Activated T-helper 1 cell treated with anti-CD3 and anti-CD28 coated beads, Interleukin-12 subunit alpha, Interleukin-12 subunit beta, Interleukin-2, Interleukin-4 antibody, amounts not matched to agents 30 ng/mL and 10 ng/mL and 1 ng/mL, durations not matched to agents 14 hours and 24 hours and 36 hours (primary cell): ENCODE measurements at places on chromosomes 12 and 14. TPM values are rescaled to one million over a fixed set of nuclear protein-coding genes. Genes with fewer than 3 reads are reported as not detected.

The UNC79 gene
- 0.02 and 0.03 TPM in 2 replicates for total RNA-seq

The GLIPR1L1 gene
- total RNA-seq = not detected in 2 replicates

The GPR132 gene
- 24.6 and 24.9 TPM in 2 replicates for total RNA-seq

The HOTAIR gene
- not detected in 2 replicates for total RNA-seq

The PPFIA2 gene
- not detected in 2 replicates for total RNA-seq

The TRMT61A gene
- 23.4 and 23.7 TPM in 2 replicates for total RNA-seq

The FOXM1 gene
- total RNA-seq = 72.6 and 75.9 TPM in 2 replicates

- no peak overlapping the region for H3K4me3 ChIP-seq
- no peak for DNase-seq
- no peaks in the 10 kb centered on the region for H3K36me3 ChIP-seq
- no peak overlapping the region for H3K27ac ChIP-seq
- no peaks in the 10 kb centered on the region for H3K27me3 ChIP-seq
- H3K4me1 ChIP-seq = no peaks in the 10 kb centered on the region
Measured at GRCh38 chr14:53536446-53536845, 383.3 kb upstream of the DDHD1 start.

DNA sequence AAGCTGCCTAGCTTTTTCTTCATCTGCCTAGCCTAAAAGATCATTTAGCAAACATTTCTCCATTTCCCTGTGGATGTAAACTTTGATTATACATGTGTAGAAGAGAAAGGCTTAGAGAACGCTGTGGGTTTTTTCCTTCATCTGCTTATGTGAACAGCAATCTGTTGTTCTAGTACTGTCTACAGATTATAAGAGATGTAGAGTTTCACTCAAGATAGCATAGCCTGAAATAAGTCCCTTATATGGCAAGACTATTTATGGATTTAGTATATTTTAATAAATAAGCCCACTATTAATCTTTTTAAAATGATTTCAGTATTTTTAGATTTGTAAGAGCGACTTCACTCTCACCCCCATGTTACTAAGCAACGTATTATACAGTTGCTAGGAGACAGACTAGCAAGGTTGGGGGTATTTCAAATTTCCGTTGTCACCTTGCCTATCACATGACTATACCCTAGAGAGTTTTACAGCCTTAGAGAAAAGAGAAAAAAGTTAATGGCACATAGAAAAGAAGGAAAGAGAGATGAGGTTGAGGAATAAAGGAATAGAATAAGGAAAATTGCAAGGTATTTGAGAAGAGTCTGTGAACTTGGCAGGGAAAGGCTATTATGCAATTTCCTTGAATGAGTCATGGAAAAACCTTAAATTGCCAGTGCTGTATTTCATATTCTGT lies 12.2 kb upstream of the TUBA1A start:
- H3K27me3 ChIP-seq = peaks cover 8% of the 10 kb centered on the region
- peak overlapping the region; percentile 9 for H3K27ac ChIP-seq
- peaks cover 13% of the 10 kb centered on the region for H3K4me1 ChIP-seq
- H3K36me3 ChIP-seq = no peaks in the 10 kb centered on the region

GRCh38 chr14:78967111-78967809 lies 797.1 kb downstream of the NRXN3 start:
- no peaks in the 10 kb centered on the region for H3K36me3 ChIP-seq
- DNase-seq = no peak
- peaks cover 2% of the 10 kb centered on the region for H3K27me3 ChIP-seq
- no peaks in the 10 kb centered on the region for H3K4me1 ChIP-seq
- H3K27ac ChIP-seq = no peak overlapping the region

- H3K27me3 ChIP-seq = peaks cover 2% of the 10 kb centered on the region
- no peak overlapping the region for H3K4me3 ChIP-seq
- no peak for DNase-seq
- H3K36me3 ChIP-seq = peaks cover 2% of the 10 kb centered on the region
Measured at GRCh38 chr12:103820361-103820760, 20.7 kb downstream of the NT5DC3 start.

- no peak overlapping the region for H3K4me3 ChIP-seq
- H3K36me3 ChIP-seq = peaks cover 14% of the 10 kb centered on the region
- DNase-seq = no peak
- H3K27ac ChIP-seq = peak overlapping the region; percentile 66
Measured at GRCh38 chr12:123034022-123034541, 53.6 kb downstream of the ARL6IP4 start.

DNA sequence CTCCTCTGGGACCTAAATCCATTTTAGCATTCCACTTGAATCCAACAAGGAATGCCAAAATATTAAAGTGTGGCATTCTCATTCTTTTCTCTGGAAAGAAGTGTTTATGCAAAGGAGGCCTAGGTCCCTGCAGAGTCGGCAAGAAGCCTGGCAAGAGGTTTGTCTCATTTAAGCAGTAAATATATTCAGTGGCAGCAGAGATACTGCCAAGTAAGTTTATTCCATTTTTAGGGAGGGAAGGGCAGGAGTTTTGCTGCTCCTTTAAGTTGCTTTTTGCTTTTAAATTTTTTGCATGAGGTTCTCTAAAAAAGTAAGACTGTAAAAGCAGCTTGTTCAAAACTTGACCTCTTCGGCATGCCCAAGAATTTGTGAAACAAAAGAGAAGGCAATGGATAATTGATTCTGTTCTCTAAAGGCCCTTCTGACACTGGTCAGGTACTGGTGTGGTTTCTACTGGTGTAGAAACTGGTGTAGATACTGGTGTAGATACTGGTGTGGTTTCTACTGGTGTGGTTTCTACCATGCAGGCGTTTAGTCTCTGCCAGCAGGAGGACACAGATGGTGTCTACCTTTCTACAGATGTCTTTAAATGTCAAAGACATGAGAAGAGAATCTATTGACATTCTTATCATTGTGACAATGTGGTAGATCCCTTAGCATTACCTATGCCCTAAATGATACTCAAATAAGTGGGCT lies 107.3 kb downstream of the SAMD4A start:
- no peak overlapping the region for H3K27ac ChIP-seq
- peaks cover 40% of the 10 kb centered on the region for H3K4me1 ChIP-seq
- peaks cover 55% of the 10 kb centered on the region for H3K27me3 ChIP-seq
- peaks cover 3% of the 10 kb centered on the region for H3K36me3 ChIP-seq

DNA sequence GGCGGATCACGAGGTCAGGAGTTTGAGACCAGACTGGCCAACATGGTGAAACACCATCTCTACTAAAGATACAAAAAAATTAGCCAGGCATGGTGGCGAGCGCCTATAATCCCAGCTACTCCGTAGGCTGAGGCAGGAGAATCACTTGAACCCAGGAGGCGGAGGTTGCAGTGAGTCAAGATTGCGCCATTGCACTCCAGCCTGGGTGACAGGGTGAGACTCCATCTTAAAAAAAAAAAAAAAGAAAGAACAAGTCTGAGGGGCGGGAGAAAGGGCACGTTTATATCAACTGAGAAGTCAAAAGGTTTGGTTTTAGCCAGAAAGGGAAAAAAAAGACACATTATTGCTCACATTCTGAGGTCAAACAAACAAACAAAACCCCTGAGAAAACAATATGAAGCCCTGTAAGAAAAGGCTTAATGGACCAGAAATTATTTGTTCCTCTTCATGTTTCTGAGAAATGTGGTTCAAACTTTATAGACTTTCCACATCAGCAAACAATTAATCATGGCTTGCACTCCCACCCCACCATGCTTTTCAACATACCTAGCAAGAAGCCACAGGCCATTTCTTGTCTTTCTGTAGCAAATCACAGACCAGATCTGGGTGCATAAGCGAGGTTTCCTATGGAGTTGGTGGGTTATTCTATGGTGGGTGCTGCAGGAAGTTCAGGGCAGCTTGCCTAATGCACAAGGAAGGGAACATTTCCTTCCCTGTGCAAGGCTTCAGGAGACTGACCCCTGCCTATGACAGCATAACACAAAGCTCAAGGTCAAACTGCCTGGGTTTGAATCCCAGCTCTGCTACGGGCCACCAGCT lies 80.1 kb downstream of the SSPN start:
- no peak overlapping the region for H3K4me3 ChIP-seq
- peaks cover 20% of the 10 kb centered on the region for H3K4me1 ChIP-seq
- DNase-seq = no peak

DNA sequence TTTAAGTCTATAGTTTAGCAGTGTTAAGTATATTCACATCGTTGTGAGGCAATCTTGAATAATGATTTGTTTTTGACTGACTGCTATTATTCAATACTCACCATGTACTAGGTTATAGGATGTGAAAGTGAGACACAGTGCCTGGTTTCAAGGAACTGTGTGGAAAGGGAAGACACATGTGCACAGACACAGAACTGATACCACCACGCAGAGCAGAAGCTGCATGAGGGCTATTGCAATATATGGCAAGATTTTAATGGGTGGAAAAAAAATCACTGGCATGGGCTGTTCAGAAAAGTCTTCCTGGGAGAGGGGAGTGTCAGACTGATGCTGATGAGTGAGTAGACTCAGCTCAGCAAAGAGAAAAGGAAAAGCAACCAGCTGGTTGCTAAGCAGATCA lies 10.4 kb downstream of the SLC7A8 start:
- no peak overlapping the region for H3K27ac ChIP-seq
- H3K36me3 ChIP-seq = no peaks in the 10 kb centered on the region
- DNase-seq = no peak
- H3K4me3 ChIP-seq = no peak overlapping the region
- peaks cover 18% of the 10 kb centered on the region for H3K27me3 ChIP-seq

- peak; percentile 39 for DNase-seq
- no peaks in the 10 kb centered on the region for H3K27me3 ChIP-seq
- peaks cover 28% of the 10 kb centered on the region for H3K36me3 ChIP-seq
- H3K27ac ChIP-seq = peak overlapping the region; percentile 94
Measured at GRCh38 chr12:753611-754472, 1.5 kb downstream of the WNK1 start.

DNA sequence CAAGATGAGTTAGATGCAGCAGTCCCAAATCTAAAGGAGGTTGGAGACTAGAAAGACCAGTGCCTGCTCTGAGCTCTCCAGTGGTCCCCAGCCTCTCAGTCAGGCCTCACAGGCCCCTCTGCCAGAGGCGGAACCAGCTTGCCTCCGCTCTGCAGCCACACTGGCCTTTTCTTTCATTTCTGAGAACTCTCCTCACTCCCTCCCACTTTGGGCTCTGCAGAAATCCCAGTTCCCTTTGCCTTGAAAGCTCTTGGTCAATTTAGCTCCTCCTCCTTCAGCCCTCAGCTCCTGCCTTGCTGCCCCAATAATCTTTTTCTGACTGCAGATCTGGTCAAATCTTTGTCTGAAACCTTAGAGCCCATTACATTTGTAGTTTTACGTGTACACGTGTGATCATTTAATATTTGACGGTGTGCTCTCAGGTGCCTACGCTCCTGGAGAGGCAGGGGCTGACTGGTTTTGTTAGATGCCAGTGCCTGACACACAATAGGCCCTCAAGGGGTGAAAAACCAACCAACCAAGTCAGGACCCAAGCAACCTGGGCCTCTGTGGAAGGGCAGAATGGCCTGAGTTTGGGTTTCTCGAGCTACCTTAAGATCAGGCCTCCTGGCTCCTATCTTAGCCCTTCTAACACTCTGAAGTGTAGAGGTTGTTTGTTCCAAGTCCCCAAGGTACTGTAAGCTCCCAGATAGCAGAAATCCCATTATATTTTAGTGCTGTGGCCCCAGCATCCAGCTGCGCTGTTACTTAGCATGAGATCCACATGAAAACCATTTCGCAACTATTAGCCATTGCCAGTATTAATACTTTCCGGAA lies 1.1 kb upstream of the NUDT4 start:
- peaks cover 47% of the 10 kb centered on the region for H3K4me1 ChIP-seq
- H3K27me3 ChIP-seq = peaks cover 2% of the 10 kb centered on the region
- DNase-seq = no peak
- peak overlapping the region; percentile 40 for H3K4me3 ChIP-seq

GRCh38 chr12:124949779-124950728 lies 35.6 kb upstream of the UBC start:
- H3K27me3 ChIP-seq = no peaks in the 10 kb centered on the region
- no peak for DNase-seq
- no peak overlapping the region for H3K27ac ChIP-seq
- H3K36me3 ChIP-seq = peaks cover 27% of the 10 kb centered on the region
- no peak overlapping the region for H3K4me3 ChIP-seq
- H3K4me1 ChIP-seq = no peaks in the 10 kb centered on the region

- no peak for DNase-seq
- H3K27me3 ChIP-seq = no peaks in the 10 kb centered on the region
- H3K4me3 ChIP-seq = no peak overlapping the region
- peaks cover 66% of the 10 kb centered on the region for H3K36me3 ChIP-seq
- peak overlapping the region; percentile 23 for H3K27ac ChIP-seq
- H3K4me1 ChIP-seq = peaks cover 69% of the 10 kb centered on the region
Measured at GRCh38 chr14:91307046-91307445, 62.5 kb upstream of the GPR68 start.

DNA sequence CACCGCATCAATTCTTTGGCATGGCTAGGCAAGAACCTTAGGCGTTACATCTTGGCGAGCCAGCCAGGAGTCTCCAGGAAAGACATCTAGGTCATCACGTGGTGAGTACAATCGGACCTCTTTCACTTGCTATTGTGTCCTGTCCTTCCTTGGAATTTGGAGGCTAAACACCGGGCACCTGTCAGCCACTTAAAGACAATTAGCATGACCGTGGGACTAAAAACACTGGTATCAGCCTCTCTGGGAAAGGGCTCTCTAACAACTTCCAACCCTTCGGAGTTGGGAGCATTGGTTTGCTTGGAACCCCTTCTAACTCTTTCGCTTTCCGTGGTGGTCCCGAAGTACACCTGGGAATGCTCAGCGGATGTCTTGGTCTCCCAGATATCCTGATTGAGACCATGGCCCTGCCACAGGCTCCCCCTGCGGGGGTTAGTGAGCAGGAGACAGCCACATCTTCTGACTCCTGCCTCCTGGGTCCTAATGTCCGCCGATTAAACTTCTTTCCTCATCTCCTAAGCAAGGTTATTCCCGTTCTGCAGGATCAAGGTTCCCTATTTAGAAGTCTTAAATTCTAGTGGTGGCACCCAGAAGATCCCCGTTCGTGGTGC lies 971.7 kb downstream of the FSCB start:
- no peak for DNase-seq
- H3K4me1 ChIP-seq = no peaks in the 10 kb centered on the region
- H3K4me3 ChIP-seq = no peak overlapping the region
- H3K27ac ChIP-seq = no peak overlapping the region
- H3K27me3 ChIP-seq = no peaks in the 10 kb centered on the region
- no peaks in the 10 kb centered on the region for H3K36me3 ChIP-seq

DNA sequence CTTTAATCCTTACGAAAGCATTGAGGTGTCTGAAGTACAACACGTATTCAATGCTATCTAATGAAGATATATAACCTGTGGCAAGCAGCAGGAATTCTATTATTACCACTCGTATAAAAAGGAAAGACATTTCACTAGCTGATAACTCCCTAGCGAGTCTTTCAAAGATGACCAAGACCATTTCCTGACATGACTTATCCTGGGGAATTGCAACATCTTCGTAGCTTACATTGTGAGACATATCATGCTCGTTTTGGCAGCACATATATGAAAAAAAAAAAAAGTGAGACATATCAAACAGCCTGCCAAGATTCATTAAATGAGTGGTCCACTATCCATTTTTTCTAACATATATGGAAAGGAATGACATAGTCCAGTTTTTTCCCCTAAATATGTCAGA lies 337.0 kb downstream of the FSCB start:
- H3K4me1 ChIP-seq = no peaks in the 10 kb centered on the region
- H3K4me3 ChIP-seq = no peak overlapping the region
- DNase-seq = no peak
- H3K36me3 ChIP-seq = no peaks in the 10 kb centered on the region
- H3K27me3 ChIP-seq = no peaks in the 10 kb centered on the region
- H3K27ac ChIP-seq = no peak overlapping the region

- DNase-seq = no peak
- no peaks in the 10 kb centered on the region for H3K27me3 ChIP-seq
- H3K27ac ChIP-seq = no peak overlapping the region
- no peaks in the 10 kb centered on the region for H3K4me1 ChIP-seq
- no peaks in the 10 kb centered on the region for H3K36me3 ChIP-seq
- H3K4me3 ChIP-seq = no peak overlapping the region
Measured at GRCh38 chr14:38873941-38874612, 229.0 kb downstream of the SEC23A start.
